A549 treated with CORT108297 at 1 μM for 4 hours (cell line): ENCODE measurements at places on chromosomes 3 and 15. TPM values are rescaled to one million over a fixed set of nuclear protein-coding genes. Genes with fewer than 3 reads are reported as not detected.

The C3orf49 gene
- not detected in 5 replicates for total RNA-seq

The HYKK gene
- 5.8 to 6.7 TPM (median 6.1 TPM) in 5 replicates for total RNA-seq

The PTPN23 gene
- total RNA-seq, result 22.5 to 25.3 TPM (median 24.1 TPM) in 5 replicates

The MAP4 gene
- 94.1 to 109 TPM (median 105 TPM) in 5 replicates for total RNA-seq

The ERC2 gene
- total RNA-seq, result 0.08 to 0.25 TPM (median 0.12 TPM) in 4 of 5 replicates, not detected in the other

The STRIT1 gene
- not detected in 5 replicates for total RNA-seq

The CPNE4 gene
- total RNA-seq, result 4.0 to 7.1 TPM (median 5.9 TPM) in 5 replicates

The TUBGCP4 gene
- 4.1 to 7.4 TPM (median 6.2 TPM) in 5 replicates for total RNA-seq

The KBTBD12 gene
- not detected in 5 replicates for total RNA-seq

The ACTC1 gene
- total RNA-seq, result 0.13 to 0.38 TPM (median 0.24 TPM) in 5 replicates

The TTLL13 gene
- 0.07 to 0.36 TPM (median 0.09 TPM) in 5 replicates for total RNA-seq

The CFAP20DC gene
- 2.0 to 3.1 TPM (median 2.3 TPM) in 5 replicates for total RNA-seq
